ENCODE measurements at places on chromosomes 11 and 22.

DNA sequence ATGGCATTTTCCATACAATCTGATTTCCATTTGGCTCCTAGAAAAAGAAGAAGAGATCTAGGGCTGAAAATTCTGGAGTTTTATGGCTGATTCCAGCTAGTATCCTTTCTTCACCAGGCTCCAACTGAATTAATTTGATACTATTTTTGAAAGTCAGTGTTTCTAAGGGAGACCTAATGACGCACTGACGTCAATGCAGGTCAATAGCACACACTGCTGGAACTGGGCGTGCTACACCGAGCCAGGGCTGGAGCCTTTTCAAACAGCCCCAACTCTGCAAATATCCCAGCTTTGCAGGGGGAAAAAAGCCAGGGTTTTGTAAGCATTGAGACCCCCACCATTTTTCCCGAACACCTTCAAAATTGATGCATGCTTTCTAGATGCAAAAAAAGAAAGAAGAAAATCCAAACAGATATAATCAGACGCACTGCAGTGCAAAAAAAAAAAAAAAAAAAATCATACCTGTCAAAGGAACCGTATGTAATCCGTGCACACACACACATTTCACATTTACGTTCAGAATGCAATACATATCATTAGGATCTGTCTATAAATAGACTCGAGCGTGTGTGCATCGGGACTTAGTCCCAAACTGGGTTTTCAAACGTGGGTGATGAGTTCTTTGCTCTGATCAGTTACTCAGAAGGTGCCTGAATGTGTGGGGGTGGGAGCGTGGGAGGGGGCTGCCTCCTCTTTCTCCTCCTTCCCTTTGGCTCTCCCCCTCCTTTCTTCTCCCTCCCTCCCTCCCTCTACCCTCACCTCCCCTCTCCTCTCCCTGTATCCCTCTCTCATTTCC lies 124.5 kb upstream of the HSD17B12 start:
- no peak for DNase-seq

GRCh38 chr11:128582496-128583366 lies 4.6 kb downstream of the ETS1 start:
- no peak for DNase-seq

- DNase-seq, result no peak
Observed at GRCh38 chr11:74465291-74465708, 2.0 kb downstream of the KCNE3 start.

- DNase-seq, result no peak
Observed at GRCh38 chr11:2139123-2139521, at the start of gene IGF2. Gene IGF2 (minus strand): TSS chr11:2139389. CDS start chr11:2135523, 3,866 bp downstream.

DNA sequence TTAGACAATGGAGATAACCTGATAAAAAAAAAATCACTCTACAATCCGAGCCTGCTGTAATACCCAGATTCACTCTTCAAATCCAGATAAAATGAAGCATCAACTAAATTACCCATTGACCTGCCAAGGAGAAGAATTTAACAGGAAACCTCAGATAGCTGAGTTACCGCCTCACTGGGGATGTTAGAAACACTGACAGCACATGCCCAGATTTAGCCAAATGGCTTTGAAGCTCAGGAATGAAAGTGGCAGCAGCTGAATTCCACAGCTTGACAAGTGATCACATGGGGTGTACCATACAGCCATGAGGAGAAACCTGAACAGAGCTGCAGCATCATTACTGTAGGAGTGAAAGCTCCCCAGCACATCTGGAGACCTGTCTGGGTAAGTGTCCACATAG lies 807.6 kb downstream of the DLG2 start:
- DNase-seq, result no peak

DNA sequence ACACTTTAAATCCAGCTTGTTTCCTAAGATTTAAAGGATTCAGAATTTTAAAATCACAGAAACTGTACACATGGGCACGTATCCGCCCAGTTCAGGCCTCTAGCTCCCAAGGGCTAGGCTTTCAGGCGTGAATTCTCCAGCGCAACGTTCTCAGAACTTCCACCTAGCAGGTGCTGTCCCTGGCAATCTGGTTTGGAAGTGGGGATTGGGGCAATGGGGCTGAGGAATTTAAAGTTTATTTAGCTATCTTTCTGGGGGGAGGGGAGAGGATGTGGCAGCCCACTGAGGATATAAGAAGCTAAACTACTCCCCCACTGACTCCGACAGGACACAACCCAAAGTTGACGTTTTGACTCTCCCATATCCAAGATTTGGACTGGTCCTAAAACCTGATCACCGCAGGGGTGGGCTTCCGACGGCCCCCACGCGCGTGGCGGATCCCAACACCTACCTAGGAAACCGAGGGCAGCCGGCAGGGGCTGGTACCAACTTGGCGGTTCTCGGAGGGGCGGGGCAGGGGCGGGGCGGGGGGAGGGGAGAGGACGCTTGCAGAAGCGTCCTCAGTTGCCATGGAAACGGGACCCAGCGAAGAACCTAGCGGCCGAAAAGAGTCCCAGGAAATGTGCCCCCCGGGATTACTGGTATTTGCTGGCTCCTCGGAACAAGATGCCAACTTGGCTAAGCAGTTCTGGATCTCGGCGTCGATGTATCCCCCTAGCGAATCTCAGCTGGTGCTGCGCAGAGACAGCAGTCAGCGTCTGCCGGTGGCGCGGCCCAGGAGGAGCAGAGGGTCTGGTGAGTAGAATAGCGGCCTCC lies at the start of gene HOATZ:
Gene HOATZ, plus strand, starts transcription at position 563 of the 816 bp plus-strand sequence. Its CDS starts 7 bp downstream, at position 570.
- no peak for DNase-seq

GRCh38 chr11:102111011-102111786 lies 952 bp downstream of the YAP1 start:
- no peak for DNase-seq

DNA sequence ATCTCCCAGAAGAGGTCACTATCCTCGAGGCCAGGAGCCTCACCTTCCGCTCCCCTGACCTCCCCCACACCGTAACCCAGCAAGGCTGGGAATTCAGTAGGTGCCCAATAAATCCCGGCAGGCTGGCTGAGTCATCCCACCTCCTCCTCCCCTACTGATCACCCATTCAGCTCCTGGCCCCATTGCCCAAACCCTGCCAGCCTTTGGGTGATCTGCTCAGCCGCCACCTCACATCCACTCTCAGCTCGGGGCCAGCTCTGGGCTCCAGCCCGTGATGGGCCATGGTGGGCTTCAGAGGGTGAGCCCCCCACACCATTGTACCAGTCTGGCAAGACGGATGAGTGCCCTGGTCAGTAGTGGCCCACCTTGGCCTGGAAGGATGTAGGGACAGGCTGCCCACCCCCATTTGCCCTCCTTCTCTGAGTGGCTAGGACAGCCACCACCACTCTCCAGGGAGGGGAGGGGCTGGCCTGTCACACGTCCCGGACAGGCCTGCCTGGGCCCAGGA lies 8.2 kb downstream of the TRPM5 start:
- no peak for DNase-seq

DNA sequence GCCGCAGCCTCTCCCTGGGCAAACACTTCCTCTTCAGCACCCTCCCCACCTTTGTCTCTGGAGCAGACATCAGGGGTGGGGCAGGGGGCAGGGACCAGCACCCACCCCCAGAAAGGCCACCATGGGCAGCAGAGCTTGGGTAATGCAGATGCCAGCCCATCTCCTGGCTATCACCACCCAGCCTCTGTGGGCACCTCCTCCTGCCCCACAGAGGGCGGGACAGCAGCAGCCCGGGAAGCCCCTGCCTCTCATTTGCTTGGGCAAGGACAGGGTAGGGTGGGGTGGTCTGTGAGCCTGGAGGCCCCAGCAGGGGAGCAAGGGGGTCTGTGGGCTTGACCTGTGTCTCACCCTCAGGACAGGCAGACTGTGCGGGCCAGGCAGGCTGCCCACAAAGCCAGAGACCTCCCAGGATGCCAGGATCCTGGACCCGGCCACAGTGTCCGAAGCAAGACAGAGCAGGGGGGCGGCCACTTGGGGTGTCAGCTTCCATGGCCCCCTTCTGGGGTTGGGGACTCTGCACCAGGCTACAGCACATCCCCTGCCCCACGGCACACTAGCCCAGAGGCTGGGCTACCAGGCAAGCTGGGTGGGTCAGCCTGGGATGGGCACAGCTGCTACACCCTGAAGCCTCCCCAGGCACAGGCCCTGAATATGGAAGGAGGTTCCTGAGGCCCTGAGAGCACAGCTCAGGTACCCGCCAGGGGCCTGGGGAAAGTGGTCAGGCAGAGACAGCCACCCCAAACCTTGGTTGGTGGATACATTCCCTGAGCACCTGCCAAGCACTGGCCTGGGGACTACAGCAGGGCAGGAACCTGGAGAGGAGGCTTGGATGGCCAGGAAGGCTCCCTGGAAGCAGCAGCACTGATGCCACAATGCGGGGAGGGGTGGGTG lies 4.5 kb downstream of the RNH1 start:
- DNase-seq, result no peak

DNA sequence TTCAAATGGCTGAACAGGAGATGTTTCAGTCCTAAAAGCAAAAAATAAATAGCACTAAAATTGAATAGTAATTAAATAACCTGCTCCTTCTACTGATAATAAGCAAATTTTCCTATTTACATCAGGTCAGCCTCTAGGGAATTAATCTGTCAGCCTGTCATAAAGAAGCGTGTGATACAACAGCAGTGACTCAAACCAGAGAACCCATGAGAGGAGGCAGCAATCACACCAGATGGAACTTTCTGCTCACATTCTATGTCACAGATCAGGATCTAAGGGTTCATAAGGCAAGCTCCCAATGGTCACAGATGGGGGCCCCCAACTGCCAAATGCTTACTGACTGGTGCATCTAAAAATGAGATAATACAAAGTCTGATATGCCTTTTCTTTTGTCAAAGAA lies 41.1 kb downstream of the RBFOX2 start:
- DNase-seq, result no peak

- DNase-seq, result no peak
Observed at GRCh38 chr22:46068593-46069491, 81.5 kb upstream of the PPARA start.

GRCh38 chr22:19708321-19709011 lies 5.8 kb upstream of the SEPTIN5 start:
- no peak for DNase-seq

- DNase-seq, result no peak
Observed at GRCh38 chr22:35894464-35894878, 134.2 kb downstream of the RBFOX2 start.

DNA sequence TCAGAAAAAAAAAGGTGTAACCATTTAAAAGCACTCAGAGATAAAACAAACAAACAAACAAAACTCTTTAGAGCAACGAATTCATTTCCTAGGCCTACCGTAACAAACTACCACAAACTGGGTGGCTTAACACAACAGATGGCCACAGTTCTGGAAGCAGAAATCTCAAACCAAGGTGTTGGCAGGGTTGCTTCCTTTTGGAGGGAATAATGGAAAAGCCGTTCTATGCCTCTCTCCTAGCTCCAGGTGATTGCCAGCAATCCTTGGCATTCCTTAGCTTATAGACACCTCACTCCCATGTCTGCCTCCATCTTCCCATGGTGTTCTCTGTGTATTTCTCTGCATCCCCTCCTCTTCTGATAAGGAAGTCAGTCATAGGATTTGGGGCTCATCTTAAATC lies 200.4 kb downstream of the RAB38 start:
- no peak for DNase-seq

DNA sequence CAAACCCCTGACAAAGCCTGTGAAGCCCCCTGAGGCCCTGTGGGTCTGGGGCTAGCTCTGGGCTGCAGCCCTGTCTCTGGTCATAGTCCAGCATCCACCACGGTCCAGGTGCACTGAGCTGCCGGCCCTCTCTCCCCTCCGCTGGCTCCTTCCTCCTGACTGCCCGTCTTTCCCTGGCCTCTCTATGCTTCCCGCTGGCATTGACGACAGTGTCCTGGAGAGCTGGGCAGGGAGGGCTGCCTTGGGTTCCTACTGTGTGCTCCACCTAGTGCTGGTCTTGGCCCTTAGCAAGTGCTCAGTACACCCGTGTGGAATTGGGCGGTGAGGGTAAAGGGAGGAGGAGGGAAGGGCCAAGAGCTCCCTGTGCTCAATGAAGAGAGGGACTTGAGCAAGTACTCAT lies 868 bp upstream of the MYEOV start:
- no peak for DNase-seq

- no peak for DNase-seq
Observed at GRCh38 chr11:66880496-66881450, 23.9 kb downstream of the LRFN4 start.

All from activated gamma-delta T cell treated with anti-CD3 and anti-CD28 coated beads, Interleukin-2, amount 50 U/mL, for 16 hours (primary cell).